Spinal cord (tissue), 10 donors: ENCODE measurements at places on chromosomes 1 and 21. TPM values are rescaled to one million over a fixed set of nuclear protein-coding genes. Genes with fewer than 3 reads are reported as not detected.

- H3K36me3 ChIP-seq = no peaks in the 10 kb centered on the region
- DNase-seq = no peak
- no peaks in the 10 kb centered on the region for H3K4me1 ChIP-seq
- H3K27me3 ChIP-seq = no peaks in the 10 kb centered on the region
- H3K4me3 ChIP-seq = no peak overlapping the region
- no peak overlapping the region for H3K27ac ChIP-seq
Observed at GRCh38 chr1:165303386-165303785, 53.1 kb downstream of the LMX1A start.

GRCh38 chr1:155083865-155084721 is 5.5 kb downstream of the EFNA3 start:
- DNase-seq = no peak
- peaks cover 26% of the 10 kb centered on the region for H3K36me3 ChIP-seq
- peaks cover 39% of the 10 kb centered on the region for H3K27me3 ChIP-seq
- peaks cover 70% of the 10 kb centered on the region for H3K4me1 ChIP-seq
- H3K4me3 ChIP-seq = peak overlapping the region; percentile 84

- no peak overlapping the region for H3K27ac ChIP-seq
- DNase-seq = peak; percentile 25
- H3K4me3 ChIP-seq = peak overlapping the region; percentile 38
- H3K27me3 ChIP-seq = peaks cover 3% of the 10 kb centered on the region
- H3K36me3 ChIP-seq = no peaks in the 10 kb centered on the region
- peaks cover 21% of the 10 kb centered on the region for H3K4me1 ChIP-seq
Observed at GRCh38 chr1:13893409-13893821, 193.4 kb downstream of the PRDM2 start.

- no peak for DNase-seq
- H3K27ac ChIP-seq = no peak overlapping the region
- H3K4me3 ChIP-seq = no peak overlapping the region
- H3K4me1 ChIP-seq = peaks cover 3% of the 10 kb centered on the region
- H3K36me3 ChIP-seq = peaks cover 4% of the 10 kb centered on the region
- H3K27me3 ChIP-seq = no peaks in the 10 kb centered on the region
Observed at GRCh38 chr1:153869486-153869885, 53.3 kb downstream of the GATAD2B start.

DNA sequence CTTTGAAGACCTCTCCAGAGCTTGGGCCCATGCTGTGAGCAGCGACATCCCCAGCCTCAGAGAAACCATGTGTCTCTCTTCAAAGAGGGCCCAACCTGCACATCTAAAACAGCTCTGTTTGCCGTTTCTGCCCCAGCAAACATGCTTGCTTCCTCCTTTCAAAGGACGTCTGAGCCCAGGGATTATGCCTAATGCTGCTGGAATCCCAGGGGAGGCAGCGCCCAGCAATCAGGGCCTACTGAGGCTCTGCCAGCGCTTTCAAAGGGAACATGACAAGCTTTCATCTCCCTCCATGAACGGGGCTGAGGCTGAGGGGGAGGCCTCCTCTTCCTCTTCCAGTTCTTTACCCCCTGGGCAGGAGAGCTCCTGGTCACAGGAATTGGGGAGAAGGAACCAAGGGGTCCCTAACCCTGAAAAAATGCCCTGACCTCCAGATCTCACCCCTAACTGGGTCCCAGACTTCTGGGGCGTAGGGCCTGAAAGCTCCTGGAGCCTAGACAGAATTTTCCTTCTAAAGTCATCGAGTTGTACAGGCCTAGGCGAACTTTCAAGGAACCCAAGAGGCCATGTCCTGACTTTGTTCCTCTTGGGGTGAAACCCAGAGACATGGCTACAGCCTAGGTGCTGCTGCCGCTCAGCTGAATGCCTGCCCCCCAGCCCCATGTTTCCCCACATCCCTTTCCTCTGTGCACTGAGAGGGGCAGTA is 13.4 kb upstream of the ASCL5 start:
- no peak overlapping the region for H3K27ac ChIP-seq
- no peaks in the 10 kb centered on the region for H3K27me3 ChIP-seq
- peaks cover 26% of the 10 kb centered on the region for H3K4me1 ChIP-seq

DNA sequence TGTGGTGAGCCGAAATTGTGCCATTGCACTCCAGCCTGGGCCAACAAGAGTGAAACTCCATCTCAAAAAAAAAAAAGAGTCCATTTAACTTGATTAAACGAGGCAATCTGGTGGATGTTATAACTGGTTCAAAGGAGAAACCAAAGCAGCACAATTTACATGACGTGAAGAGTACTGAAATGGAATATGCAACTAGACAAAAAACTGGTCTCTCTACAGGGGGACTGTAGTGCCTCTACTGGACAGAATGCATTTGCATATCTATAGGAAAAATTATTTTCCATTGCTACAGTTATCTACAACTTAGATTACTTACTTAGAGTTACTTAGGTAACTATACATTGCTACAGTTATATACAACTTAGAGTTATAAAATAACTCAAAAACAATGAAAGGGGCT is 2.7 kb upstream of the CAPN2 start:
- H3K4me1 ChIP-seq = peaks cover 41% of the 10 kb centered on the region

The MTMR11 gene
- 7.9 TPM for total RNA-seq

DNA sequence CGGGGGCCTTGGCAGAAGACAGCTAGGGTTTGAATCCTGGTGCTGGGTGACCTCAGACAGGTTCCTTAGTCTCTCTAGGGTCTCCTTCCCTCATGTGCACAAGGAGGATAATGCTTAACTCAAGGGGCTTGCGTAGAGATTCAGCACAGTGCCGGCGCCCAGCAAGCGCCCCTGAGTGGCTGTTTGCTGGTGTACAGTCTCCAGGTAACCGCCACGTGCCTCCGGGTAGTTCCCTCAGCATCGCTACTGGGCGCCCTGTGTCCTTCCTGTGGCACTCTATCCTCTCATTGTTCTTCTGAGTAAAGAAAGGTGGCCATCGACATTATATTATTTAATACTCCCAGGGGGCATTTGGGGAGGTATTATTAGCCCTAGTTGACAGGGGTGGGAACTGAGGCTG is 80.9 kb downstream of the NENF start:
- no peaks in the 10 kb centered on the region for H3K36me3 ChIP-seq
- no peak overlapping the region for H3K4me3 ChIP-seq
- peaks cover 24% of the 10 kb centered on the region for H3K27me3 ChIP-seq
- H3K4me1 ChIP-seq = peaks cover 26% of the 10 kb centered on the region
- no peak overlapping the region for H3K27ac ChIP-seq

DNA sequence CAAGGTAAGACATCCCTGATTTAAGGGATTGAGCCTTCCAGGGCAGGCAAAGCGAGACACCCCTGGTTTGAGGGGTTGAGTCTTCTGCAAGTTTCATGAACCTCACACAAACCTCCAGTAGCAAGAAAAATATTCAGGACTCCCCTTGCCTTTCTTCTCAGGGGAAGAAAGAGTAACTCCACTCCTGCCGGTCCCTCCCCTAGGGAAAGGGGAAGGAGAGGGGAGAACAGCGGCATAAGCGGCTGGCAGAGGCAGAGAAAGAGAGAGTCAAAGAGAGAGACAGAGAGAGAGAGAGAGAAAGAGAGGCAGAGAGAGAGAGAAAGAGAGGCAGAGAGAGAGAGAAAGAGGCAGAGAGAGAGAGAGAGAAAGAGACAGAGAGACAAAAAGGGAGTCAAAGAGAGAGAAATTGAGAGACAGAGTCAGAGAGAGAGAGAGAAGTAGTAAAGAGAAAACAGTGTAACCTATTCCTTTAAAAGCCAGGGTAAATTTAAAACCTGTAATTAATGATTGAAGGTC is 29.5 kb upstream of the CBR3 start:
- peak overlapping the region; percentile 22 for H3K4me3 ChIP-seq
- no peak overlapping the region for H3K27ac ChIP-seq
- H3K36me3 ChIP-seq = no peaks in the 10 kb centered on the region
- no peak for DNase-seq
- H3K4me1 ChIP-seq = peaks cover 6% of the 10 kb centered on the region
